Testis (tissue), 5 donors: ENCODE measurements at places on chromosomes 4 and X.

DNA sequence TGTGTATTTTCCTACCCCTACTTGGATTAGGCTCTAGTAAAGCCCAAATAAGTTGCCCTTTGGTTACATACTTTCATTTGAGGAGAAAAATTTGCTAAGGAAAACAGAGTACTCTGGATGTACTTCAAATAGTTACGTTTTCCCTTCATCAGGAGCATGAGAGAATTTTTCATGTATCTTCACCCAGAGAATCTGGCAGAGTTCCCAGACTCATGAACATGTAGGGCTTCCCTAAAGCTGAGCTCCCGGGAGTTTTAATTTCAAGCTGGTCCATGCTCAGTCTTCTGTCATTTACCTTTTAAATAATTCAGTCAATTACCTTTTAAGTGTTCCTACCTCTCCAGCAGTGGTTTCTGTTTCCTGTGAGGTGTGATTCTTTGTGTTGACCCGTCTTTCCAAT, 367.5 kb upstream of the GRID2 start:
- peak; percentile 32 for DNase-seq

DNA sequence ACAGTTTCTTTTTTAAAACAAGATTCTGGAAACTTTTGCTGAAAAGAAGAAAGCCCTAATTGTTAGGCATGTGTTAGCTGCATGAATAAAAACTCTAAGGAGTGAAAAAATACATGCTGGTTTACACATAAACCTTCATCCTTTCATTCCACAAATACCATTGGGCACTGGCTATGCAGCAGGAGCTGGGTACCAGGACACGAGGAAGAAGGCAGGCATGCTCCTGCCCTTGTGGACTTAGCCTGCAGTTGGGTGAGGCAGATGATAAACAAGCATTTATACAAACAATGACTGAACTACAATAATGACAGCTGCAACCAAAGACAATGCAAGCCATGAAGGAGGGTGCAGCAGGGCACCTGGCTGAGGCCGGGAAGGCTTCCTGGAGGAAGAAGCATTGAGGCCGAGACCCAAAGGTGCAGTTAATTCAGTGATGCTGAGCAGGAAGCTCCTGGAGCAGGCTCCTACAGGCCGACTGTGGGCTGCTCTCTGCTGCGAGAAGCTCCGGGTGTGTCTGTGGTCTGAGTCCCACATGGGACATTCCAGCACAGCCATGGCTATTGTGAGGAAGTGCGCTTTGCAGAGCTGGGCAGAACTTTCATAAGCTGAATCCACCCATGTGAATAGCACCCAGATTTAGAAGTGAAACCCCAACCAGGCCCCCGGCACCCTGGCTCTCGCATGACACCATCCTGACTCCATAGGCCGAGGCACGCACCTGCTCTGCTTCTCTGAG, 44.0 kb upstream of the MXD4 start:
- DNase-seq = no peak

DNA sequence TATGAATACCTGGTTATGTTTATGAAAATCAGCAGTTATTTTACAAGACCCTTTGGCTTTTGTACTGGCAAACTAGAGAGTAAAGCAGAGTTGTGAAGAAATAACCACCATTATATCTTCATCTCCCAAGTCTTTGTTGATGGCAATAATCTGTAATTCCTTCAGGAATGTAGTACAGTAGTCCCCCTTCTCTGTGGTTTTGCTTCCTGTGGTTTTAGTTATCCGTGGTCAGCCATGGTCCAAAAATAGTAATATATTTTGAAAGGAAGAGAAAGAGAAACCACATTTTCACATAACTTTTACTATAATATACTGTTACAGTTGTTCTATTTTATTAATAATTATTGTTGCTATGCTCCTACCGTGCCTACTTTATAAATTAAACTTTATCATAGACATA, 27.8 kb downstream of the BANK1 start:
- DNase-seq = no peak

DNA sequence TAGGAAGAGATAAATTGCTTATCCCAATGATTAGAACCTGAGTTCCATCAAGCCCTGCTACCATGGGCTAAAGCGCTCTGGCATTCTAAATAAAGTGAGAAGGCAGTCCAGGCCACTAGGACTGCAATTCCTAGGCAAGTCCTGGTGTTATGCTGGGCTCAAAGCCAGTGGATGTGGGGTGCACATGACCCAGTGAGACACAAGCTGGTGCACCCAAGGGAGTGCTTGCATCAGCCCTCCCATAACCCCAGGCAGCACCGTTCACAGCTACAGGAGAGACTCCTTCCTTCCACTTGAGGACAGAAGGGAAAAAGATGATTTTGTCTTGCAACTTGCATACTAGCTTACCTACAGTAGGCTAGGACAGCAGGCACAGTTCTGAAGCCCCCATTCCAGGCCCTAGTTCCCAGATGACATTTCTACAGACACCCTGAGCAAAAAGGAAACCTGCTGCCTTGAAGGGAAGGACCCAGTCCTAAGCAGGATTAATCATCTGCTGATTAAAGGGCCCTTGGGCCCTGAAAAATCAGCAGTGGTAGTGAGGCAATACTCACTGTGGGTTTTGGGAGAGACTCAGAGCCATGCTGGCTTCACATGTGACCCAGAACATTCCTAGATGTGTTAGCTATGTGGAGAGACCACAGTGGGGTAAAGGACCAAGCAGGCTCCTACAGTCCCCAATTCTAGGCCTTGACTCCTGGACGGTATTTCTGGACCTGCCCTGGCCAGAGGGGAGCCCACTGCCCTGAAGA, 77.8 kb downstream of the KLHL13 start:
- DNase-seq = no peak

DNA sequence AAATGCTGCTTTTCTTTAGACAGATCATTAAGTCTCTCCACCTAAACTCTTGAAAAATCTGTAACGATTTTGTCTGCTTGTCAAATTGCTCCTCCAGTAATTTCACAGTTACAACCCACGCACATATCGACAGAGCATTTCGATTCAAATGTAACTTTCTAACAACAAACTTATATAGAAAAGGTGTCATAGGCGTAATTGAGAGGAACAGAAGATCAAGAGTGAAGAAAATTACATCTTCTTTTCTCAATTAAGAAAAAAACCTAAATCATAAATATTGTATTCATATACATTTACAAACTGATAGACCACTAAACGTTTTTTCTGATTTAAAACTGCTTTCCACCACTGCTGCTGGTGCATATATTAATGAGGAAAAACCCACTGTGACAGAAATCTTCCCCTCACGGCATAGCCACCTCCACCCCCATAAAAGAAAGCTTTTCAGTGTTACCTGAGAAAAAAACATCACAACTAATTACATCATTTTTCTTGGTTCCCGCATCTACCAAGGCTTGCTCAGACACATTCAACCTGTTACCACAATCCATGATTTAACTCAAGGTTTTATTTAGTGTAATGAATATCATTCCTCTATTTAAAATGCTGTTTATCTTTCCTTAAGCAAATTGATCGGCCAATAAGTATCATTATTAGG, 1.9 kb downstream of the GPM6A start:
- no peak for DNase-seq

DNA sequence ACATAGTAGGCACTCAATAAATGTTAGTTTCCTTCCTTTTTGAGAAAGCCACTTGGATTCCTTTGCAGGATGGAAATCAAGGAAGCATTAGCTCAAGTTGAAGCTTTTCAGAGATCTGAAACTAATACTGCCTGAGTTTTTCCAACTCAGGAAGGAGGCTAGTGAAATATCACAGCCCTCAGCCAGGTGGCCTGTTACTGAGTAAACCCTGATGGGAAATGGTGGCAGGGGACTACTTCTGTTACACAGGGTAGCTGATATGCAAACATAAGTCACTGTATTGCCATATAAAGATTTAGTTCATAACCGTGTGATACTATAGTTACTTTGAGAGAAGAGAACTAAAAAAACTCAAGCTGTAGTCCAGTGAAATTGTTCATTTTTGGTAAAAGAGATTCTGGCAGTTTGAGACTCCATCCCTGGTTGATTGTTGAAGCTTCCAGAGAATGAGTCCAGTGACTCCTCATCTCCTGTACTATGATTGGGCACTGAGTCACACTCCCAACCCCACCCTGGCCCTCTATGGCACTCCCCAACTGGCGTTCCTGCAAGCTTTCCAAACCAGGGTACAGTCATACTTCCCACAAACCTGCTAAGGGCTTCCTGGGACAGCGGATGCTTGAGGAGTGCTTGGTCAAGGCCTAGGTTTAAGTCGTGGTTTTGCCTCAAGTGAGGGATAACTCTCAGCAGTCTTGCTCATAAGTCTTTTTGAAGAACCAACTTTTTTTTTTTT, 81.8 kb downstream of the MID1IP1 start:
- DNase-seq = no peak

DNA sequence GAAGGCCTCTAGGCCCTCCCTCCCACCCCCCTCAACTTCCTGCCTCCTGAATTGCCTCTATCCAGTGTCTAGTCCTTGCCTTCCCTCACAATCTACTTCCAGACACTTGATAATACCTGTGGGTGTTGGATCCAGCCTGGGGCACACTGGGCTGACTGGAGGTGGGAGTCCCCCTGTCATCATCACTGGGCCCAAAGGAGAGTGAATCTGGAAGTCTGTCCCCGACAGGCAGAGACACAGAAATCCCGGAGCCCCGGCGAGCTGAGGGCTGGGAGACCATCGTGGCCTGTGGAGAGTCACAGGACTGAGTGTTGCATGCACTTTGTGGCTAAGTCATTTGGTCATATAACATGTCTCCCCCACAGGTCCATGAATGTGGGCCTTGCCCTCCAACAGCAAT, 8.4 kb upstream of the SYP start:
- no peak for DNase-seq

DNA sequence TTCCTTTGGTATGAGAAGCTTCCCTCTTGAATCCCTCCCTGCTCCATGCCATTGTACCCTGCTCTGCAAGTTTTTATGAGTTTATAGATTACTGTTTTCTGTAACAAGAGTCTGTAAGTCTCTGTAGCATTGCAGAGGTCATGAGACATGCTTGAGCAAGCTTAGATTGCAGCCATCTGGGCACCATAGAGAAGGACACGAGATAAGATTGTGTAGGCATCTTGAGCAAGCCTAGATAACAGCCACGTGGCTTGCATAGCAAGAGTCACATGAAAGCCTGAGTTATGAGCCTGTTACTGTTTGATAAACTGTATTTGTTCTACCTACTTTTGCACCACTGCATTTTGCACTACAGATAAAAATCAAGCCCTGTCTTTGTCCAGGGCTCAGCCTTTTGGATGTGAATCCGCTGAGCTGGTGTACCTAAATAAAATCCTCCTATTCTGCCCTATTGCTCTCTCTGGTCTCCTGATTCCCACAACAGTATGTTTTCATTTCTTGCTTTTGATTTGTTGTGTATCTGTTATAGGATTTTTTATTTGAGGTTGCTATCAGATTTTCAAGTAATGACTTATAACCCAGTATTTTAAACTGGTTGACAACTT, 127.4 kb upstream of the ANKRD50 start:
- peak; percentile 37 for DNase-seq
